ENCODE measurements at places on chromosomes 2 and 18.
A peak's percentile ranks its signal among the peaks of the same experiment; 100 is the strongest.

DNA sequence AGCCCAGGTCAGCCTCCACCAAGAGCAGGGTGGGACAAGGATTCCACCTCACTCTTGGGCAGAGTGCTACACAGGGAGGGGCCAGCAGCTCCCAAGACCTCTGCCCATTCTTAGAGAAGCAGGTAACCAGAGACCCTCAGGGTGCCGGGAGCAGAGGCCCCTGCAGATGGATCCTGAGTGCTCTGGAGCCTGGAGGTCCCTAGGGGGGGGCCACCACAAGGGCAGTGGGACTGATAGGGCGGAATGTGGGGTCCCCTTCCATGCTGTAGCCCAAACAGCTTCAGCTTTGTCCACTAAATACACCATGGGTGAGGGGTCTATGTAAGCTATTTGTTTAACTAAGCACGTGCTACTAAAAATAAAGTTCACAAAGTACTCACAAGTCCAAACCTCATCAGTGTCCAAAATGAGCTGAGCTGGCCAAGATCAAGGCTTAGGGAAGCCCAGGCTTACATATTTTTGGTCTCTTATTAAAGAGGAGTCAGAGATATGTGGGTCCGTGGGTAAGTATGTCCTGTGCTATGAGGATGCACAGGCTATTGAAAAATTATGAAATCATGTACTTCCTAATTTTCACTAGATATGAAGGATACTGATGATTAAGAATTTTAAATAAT, 21.5 kb upstream of the GPC1 start:
- no peak for DNase-seq

DNA sequence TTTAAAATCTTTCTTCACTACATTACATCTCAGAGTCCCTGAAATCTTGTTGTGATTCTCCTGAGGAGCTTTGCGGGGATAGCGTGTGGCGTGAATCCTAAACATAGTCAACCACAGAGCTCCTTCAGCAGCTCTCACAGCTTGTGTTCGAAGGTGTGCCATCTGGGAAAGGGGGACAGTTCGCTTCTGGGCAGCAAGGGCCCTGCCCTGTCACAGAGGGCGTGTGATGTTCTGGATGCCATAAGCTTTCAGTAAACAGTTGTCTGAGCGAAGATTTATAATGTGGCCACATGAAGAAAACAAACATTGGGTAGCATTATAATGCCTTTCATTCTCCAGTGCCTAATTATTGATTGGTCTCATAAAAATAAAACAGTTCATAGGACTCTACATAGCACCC, 172.5 kb downstream of the MYO1B start:
- DNase-seq: no peak

GRCh38 chr18:25896178-25896780, 194.1 kb downstream of the SS18 start:
- peak; percentile 33 for DNase-seq

DNA sequence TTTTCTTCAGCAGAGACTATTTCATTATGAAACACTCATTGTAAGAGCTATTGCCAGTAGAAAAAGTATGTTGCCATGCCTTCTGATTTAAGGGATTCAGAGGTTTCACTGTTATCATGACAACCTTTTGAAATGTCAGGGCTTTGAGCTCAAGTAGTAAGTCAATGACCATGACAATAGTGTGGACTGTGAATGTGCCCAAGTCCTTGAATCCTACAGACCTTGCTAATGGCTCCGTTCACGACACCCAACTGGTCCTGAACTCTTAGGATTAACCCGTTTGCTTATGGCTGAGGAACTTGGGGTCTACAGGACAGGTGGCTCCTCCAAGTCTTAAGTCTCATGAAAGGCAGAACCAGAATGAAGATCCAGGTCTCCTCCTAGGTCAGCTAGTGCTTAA, 17.6 kb upstream of the KIDINS220 start:
- DNase-seq: no peak

- DNase-seq: no peak
Observed at GRCh38 chr2:25618676-25619075, 54.7 kb downstream of the DTNB start.

DNA sequence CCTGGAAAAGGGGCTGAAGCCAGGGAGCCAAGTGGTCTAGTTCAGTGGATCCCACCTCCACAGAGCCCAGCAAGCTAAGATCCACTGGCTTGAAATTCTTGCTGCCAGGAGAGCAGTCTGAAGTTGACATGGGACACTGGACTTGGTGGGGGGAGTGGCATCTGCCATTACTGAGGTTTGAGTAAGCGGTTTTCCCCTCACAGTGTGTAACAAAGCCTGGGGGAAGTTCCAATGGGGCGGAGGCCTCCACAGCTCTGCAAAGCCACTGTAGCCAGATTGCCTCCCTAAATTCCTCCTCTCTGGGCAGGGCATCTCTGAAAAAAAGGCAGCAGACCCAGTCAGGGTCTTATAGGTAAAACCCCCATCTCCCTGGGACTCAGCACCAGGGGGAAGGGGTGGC, 144.4 kb downstream of the PTPRM start:
- no peak for DNase-seq

DNA sequence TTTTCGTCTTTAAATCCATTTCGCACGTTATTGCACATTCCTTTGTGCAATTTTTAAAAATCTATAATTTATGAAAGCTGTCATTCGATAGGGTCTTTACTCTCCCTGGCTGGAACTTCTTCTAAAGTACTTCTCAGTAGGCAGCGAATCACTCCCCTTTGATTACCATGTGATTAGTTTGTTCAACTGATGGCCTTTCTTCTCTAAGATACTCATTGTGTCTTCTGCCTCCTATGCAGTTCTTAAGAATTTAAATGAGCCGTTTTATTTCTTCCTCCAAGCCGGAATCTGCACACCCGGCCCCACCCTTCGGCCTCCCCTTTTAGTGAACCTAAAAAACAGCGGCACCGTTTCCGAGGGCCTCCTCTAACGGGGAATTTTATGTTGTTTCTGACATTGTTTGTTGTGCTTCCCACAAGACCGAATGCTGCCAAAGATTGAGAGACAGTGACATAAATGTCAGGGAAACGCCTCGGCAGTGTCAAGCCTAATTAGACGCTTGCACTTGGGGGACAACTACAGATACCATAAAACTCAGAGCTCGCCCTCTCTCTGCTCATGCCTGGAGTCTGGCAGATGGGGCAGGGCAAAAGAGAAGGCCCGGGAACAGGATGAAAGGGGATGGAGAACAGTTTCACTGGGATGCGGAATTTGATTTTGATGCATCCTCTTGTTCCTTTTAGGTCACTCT, 255.3 kb downstream of the BCL11A start:
- peak; percentile 50 for DNase-seq

- no peak for DNase-seq
Observed at GRCh38 chr2:75134860-75135259, 64.5 kb downstream of the TACR1 start.

DNA sequence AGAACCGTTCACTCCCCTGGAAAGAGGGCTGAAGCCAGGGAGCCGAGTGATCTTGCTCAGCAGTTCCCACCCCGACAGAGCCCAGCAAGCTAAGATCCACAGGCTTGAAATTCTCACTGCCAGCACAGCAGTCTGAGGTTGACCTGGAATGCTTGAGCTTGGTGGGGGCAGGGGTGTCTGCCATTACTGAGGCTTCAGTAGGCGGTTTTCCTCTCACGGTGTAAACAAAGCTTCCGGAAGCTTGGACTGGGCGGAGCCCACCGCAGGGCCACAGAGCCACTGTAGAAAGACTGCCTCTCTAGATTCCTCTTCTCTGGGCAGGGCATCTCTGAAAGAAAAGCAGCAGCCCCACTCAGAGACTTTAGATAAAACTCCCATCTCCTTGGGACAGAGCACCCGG, 180.8 kb downstream of the WDR7 start:
- no peak for DNase-seq

- no peak for DNase-seq
Observed at GRCh38 chr2:158598862-158599517, 142.2 kb downstream of the PKP4 start.

DNA sequence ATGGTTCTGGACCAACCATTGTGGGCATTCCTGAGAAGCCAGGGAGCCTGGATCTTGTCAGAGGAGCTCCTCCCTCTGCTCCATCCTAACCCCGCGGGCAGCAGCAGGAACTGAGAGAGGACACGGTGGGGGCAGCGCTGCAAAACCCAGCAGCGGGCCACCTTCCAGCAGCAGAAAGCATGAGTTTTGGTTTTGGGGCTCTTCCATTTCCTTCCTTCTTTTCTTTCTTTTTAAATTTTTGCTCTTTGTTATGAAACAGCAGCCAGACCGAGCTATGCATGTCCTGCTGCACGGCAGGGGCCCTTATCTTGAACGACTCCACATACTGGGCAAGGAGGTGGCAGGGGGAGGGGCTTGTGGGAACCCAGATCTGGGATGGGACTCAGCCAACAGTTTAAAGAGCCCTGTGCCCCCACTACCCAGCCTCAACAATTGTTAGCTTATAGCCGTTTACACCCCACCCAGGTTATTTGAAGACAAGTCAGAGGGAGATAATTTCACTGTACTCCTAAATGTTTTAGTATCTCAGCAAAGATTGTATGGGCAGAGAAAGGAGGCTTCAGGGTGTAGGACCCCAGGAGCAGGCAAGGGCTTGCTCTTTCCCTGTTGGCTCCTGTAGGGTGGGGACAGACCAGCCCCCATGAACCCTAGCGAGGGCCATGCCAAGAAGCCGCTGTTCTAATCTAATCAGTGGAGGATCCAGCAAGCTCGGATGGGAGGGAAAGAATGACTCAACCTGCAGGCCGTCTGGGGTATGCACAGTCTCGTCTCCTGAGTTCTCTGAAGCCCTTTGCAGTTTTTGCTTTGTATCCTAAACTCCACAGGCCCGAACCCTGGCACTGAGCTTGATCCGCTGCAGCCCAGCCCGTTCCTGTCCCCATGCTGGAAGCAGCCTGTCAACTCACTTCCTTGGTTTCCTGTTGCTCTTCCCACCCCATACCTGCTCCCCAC, 75.3 kb downstream of the LRRFIP1 start:
- DNase-seq: no peak

DNA sequence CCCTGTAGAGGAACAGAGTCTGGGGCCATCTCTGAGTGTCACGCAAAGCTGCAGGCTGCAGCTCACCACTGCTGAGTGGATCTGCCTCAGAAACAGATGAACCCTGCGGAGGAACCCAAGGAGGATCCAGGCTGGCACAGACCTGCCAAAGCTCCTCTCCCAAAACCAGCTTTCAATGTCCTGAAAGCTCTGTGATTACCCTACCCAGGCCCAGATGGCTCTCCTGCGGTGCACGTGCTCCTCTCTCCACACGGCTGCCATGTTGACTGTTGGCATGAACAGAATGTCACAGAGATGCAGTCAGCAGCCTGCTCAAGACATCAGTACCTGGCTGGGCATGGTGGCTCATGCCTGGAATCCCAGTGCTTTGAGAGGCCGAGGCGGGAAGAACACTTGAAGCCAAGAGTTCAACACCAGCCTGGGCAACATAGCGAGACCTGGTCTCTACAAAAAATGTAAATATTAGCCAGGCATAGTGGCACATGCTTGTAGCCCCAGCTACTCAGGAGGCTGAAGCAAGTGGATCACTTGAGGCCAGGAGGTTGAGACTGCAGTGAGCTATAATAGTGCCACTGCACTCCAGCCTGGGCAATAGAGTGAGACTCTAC, 216.8 kb downstream of the MGAT5 start:
- DNase-seq: no peak

GRCh38 chr2:57760381-57760801, 286.2 kb upstream of the VRK2 start:
- DNase-seq: no peak

- no peak for DNase-seq
Observed at GRCh38 chr2:189350540-189351209, 90.6 kb upstream of the WDR75 start.

DNA sequence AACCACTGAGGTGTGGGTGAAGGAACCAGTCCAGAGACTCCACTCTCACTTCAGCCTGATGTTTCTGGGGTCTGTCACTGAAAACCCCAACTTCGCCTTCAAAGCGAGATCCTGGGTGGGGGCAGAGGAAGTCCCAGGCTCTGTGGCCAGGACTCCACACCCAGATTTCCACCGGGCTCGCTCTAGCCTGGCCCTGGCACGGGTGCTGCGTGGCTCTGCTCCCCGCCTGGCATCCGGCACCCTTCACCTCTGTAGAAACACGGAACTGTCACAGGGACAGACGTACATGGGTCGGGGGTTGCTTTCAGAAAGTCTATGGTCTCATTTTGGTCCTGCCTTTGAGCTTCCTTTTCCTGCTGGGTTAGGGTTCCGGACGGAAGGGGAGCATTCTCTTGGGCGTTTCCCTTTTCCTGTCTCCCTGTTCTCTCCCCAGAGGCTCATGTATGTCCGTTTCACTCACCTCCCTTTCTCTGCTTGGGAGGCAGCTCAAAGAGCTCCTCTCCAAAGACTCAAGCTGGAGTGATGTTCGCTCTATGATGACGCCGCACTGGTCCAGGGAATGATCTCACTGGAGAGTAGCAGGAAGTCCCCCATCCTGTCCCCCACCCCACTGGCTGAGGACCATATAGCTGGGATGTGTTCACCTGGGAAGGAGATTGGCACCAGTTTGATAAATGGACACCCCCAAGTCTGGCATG, 41.5 kb downstream of the ODC1 start:
- no peak for DNase-seq

DNA sequence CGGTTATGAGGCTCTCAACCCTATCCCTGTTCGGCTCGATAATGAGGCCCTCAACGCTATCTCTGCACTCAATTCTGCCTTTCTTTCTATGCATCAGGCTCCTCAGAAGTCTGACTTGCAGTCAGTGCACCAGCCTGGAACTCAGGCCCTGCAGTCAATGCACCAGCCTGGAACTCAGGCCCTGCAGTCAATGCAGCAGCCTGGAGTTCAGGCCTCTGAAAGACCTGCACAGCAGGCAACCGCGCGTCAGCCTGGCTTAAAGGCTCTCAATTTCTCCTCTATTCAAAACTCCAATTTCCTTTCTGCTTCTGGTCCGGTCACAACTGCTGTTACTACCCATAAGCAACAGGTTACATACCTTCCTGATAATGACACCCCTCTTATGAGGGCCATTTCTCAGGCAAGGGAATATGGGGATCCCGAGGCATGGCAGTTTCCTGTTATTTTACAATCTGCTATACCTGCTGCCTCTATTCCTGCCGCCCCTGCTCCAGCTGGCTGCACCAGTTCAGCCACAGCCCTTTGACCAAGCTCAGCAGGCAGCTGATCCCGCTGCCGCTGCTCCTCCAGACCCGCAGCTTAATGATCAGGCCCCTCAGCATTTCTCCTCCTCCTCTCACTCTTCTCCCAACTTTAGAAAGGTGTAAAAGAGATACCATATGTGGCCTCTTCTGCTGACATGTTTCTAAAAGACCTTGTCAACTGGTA, 933.6 kb upstream of the FANCL start:
- DNase-seq: no peak

GRCh38 chr2:230592775-230593174, 119.9 kb upstream of the CAB39 start:
- DNase-seq: no peak

- DNase-seq: no peak
Observed at GRCh38 chr2:75324141-75324540, 124.8 kb upstream of the TACR1 start.

GRCh38 chr2:29182920-29183319, 67.7 kb downstream of the CLIP4 start:
- DNase-seq: no peak

All from skin of body (tissue), 3 donors.